CD4-positive, alpha-beta T cell treated with Interleukin-1 beta for 1 hour (primary cell): ENCODE measurements at places on chromosomes 2 and 18.

GRCh38 chr2:109068811-109069210, 60.2 kb upstream of the SH3RF3 start:
- no peak for DNase-seq

DNA sequence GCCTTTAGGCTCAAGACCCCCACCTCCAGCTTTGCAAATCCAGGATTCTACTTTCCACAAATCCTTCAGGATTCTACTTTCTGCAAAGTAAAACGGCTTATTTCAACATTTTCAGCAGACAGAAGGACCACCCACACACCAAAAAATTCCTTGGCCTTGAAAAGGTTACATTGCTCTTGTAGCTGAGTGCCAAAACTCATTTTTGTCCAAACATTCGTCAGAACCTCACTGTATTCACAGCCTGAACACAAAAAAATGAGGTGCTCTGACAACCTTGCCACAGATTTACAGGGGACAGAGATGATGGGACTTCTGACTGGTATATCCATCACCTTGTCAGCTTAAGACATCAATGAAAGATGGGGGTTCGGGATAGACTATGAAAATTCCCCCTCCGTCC, 63.0 kb upstream of the COX7A2L start:
- no peak for DNase-seq

DNA sequence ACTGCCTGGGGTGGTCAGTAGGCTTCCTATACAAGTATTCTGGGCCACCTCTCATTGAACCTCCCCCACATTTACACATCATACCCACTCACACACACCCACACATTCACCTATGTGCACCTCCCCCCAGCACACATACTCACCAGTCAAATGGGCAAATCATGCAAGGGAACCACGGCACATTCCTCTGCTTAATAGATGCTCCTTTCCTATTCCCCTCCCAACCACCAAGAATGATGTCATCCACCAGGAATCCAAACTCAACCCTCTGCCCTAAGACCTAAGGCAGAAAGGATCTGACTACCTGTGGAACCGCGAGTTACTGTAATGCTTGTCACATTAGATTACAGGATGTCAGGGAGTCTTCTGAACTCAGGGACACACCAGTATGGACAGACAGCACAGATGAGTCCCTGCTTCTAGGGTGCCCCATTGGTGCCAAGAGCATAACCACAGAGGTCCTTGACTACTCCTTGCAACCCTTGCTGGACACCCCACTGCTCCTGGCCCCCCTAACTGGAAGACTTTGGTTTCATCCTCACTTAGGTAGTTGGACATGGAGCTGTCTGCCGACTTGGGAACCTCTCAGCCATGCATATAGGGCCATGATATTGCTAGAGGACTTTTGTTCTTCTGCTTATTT, 21.5 kb upstream of the CAB39 start:
- no peak for DNase-seq

- peak; percentile 3 for DNase-seq
Measured at GRCh38 chr2:29293830-29294438, 178.7 kb downstream of the CLIP4 start.

- peak; percentile 53 for DNase-seq
Measured at GRCh38 chr2:218400167-218400929, 680 bp downstream of the CTDSP1 start.

DNA sequence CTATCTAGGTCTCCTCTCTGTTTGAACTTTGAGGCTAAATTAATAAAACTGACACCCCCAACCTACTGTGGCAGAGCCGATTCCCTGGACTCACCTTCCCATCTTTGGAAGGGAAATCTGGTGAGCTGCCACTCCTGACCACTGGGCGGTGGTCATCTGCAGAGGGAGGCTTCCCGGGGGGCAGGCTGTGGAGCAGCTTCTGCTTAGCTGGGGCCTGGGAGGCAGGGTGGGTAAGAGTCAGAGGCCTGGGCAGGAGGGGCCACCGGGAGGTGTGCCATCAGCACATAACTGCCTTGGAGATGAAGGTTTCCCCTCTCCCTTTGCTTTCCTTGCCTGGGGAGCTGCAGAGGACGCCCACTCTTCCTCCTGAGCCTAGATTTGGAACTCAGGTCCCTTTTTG, 2.3 kb upstream of the NPPC start:
- DNase-seq: no peak
